ELF-1 (cell line): ENCODE measurements at places on chromosomes 1 and 21.
A peak's percentile ranks its signal among the peaks of the same experiment; 100 is the strongest.

DNA sequence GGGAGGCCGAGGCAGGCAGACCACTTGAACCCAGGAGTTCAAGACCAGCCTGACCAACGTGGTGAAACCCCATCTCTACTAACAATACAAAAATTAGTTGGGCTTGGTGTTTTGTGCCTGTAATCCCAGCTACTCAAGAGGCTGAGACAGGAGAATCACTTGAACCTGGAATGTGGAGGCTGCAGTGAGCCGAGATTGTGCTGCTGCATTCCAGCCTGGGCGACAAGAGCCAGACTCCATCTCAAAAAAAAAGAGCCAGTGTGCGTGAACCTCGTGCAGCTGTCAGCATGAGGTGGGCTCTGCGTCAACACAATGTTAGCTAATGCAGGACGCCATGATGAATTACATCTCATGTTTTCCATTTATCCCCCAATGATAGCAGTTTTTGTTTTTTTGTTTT is 110.7 kb upstream of the SLC45A1 start:
- DNase-seq = peak; percentile 59

DNA sequence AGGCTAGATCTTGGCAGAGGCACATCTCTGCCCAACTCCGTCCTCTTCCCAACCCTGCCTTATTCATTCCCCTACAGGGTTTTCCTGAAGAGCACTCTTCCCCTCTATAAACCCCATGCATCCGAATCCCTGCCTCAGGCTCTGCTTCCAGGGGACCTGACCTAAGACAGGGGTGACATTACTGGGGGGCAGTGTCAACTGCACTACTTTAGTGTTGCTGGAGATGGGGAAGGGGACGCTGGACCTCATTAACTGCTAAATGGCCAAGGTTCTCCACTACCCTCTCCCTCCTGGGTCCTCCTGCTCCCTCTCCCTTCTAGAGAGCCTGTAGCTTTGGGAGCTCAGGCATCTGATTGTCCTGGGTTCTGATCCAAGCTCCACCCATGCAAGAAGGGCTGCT is 126.2 kb downstream of the GRIK3 start:
- DNase-seq = no peak

- no peak for DNase-seq
Observed at GRCh38 chr1:7679873-7680206, 91.3 kb upstream of the VAMP3 start.

- peak; percentile 84 for DNase-seq
Observed at GRCh38 chr1:23184212-23184934, 15.7 kb upstream of the LUZP1 start.

DNA sequence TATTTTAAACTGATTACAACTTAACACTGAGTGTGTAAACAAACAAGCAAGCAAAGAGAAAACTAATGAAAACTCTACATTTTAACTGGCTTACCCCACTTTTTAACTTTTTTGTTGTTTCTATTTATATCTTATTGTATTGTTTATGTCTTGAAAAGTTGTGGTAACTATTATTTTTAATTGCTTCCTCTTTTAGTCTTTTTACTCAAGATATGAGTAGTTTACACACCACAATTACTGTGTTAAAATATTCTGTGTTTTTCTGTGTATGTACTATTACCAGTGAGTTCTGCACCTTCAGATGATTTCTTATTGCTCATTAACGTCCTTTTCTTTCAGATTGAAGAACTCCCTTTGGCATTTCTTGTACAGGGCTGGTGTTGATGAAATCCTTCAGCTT is 4.7 kb upstream of the HHAT start:
- DNase-seq = no peak

DNA sequence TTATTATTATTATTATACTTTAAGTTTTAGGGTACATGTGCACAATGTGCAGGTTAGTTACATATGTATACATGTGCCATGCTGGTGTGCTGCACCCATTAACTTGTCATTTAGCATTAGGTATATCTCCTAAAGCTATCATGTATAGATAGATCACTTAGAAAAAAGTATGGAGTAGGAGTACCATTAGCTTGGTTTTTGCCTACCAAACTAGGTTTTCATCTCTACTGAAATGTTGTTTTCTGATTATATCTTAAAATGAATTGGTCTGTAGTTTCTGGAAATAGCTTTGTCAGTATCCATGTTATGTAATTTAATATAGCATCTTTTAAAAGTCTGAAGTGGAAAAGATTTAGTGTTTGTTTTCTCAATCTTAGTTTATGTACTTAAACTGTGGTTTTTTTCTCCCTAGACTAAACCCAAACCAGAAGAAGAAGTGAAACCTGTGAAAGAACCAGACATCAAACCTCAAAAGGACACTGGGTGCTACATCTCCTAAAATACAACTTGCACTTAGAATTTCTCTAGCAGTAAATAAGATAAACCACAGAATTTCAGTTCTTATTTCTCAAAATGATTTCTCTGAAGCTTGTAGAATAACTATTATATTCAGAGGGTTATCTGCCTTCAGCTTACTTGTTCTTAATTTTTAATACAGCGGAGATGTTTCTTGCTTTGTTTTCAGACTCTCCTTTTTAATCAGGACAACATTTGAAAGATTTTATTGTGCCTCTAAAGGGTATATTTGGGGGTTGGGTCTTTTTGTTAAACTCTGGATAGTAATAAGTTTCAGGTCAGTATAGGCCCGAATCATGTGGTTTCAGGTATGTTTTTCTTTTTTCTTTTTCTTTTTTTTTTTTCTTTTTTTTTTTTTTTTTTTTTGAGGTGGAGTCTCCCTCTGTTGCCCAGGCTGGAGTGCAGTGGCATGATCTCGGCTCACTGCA is 4.5 kb upstream of the FAM177B start:
- no peak for DNase-seq

- DNase-seq = no peak
Observed at GRCh38 chr1:227797625-227798024, 17.9 kb upstream of the PRSS38 start.

GRCh38 chr1:203464226-203464625 is 11.4 kb upstream of the PRELP start:
- DNase-seq = no peak

- no peak for DNase-seq
Observed at GRCh38 chr1:206482611-206483010, 12.3 kb downstream of the IKBKE start.

GRCh38 chr1:20090641-20091040 is 20.6 kb downstream of the PLA2G5 start:
- DNase-seq = no peak

- DNase-seq = no peak
Observed at GRCh38 chr1:55955016-55955621, 624.2 kb downstream of the PLPP3 start.

GRCh38 chr1:206963119-206963712 is 7.0 kb downstream of the FCAMR start:
- no peak for DNase-seq

DNA sequence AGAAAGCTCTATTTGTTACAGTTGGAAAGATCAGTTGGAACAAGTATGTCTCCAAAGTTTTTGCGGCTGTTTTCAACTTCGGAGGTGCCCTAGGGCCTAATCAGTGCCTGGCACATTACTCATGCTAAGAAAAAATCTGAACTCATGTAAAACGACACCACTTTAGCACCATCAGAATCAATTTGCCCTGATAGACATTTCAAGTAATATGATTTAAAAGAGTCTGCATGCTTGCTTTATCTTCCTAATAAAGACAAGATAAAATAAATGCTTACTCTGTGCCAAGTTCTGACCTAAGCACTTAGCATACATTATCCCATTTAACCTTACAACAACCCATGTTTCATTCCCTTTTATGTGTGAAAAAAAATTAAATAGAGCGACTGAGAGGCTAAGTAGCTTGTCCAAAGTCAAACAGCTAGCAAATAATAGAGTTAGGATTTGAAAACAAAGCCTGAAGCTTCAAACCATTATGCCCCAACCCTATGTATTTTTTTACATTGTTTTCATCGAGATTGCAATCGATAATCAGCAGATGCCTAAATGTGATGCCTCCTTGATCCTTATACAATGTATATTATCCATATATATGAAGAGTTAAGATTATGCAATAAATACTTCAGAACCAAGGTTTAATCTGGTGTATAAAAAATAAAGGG is 91.3 kb downstream of the DENND1B start:
- no peak for DNase-seq

DNA sequence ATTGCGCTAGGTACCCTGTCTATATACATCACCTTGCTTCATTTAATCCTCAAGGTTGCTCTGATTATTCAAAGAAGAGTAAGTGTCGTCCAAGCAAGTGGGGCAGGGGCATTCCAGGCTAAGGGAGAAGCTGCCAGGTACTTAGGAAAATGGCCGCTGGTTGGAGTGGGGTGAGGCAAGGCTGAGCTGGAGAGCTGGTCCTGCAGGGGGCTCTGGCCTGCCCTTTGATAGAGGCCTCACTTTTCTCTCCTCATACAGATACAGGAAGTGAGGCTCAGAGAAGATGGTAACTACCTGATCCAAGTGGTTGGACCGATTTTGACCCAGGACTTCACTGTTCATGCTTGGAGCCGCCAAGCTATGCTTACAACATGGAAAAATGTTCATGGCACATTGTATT is 86.9 kb upstream of the ZBTB40 start:
- peak; percentile 50 for DNase-seq

DNA sequence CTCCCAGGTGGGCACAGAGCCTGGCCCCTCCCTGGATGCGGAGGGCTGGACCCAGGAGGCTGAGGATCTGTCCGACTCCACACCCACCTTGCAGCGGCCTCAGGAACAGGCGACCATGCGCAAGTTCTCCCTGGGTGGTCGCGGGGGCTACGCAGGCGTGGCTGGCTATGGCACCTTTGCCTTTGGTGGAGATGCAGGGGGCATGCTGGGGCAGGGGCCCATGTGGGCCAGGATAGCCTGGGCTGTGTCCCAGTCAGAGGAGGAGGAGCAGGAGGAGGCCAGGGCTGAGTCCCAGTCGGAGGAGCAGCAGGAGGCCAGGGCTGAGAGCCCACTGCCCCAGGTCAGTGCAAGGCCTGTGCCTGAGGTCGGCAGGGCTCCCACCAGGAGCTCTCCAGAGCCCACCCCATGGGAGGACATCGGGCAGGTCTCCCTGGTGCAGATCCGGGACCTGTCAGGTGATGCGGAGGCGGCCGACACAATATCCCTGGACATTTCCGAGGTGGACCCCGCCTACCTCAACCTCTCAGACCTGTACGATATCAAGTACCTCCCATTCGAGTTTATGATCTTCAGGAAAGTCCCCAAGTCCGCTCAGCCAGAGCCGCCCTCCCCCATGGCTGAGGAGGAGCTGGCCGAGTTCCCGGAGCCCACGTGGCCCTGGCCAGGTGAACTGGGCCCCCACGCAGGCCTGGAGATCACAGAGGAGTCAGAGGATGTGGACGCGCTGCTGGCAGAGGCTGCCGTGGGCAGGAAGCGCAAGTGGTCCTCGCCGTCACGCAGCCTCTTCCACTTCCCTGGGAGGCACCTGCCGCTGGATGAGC is 34.2 kb downstream of the TRIM11 start:
- DNase-seq = no peak

DNA sequence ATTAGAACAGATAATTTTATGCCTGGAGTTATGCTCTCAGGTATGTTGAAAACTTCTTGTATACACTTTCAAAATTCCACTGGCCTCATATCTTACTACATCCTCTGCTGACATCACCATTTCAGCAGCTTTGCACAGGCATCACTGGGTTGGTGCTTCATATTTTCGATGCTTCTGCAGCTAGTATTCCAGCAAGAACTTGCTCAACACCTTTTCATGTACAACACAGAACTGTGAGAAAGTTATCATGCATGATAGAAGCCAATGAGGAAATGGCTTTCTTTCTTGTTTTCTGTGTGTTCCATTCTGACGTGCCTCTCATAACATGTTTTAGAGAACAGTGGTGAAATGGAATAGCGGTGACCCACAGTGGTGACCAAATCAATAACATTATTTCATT is 5.1 kb upstream of the GBP5 start:
- no peak for DNase-seq

GRCh38 chr1:66431999-66432398 is 102.0 kb upstream of the SGIP1 start:
- DNase-seq = no peak

GRCh38 chr1:204466416-204467405 is 27.9 kb downstream of the PIK3C2B start:
- no peak for DNase-seq

GRCh38 chr1:214621236-214621635 is 18.2 kb downstream of the CENPF start:
- DNase-seq = no peak
